D341Med (cell line): ENCODE measurements at places on chromosomes 2 and 18.

DNA sequence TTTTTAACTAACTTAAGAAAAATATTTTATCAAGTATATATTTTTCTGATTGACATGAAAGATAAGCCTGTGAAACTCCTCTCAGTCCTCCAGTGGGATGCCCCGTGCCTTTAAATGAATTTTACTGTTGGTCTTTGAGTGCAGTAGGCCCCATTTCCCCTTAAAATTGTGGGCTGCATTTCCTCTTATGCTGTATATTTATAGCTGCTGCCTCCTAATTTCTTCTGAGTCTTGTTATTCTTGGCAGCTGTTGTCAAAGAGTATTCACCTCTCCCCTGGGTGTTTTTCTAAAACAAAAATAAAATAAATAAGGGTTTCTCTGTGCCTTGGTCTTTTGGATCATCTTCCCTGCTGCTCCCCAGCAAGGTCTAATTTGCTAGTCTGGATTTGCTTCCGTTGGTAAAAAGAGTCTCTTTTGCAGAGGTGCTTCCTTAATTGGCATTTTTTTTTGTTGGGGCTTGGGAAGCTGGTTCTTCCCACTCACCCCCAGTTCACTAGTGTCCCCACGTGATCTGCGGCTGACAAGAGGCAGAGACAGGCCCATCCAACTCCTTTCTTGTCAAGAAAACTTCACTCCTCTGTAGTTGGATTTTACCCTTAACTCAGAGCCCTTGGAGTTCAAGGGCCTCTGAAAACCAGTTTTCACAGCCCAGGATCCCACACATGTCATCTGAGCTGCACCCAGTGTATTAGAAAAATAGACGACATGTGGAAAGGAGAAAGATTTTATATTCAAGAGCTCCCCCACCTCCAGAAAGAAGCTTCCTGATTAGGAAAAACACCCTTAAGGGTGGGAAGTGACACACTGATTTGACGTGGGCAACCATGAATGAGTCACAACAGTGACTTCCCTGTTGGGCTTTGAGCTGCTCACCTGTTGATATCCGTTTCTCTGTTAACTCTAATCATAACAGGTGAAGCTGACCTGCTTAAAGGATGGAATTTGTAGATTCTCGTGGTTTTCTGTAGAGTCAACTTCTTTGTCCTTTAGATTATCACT, 431.5 kb downstream of the DCDC2C start:
- no peak for DNase-seq

DNA sequence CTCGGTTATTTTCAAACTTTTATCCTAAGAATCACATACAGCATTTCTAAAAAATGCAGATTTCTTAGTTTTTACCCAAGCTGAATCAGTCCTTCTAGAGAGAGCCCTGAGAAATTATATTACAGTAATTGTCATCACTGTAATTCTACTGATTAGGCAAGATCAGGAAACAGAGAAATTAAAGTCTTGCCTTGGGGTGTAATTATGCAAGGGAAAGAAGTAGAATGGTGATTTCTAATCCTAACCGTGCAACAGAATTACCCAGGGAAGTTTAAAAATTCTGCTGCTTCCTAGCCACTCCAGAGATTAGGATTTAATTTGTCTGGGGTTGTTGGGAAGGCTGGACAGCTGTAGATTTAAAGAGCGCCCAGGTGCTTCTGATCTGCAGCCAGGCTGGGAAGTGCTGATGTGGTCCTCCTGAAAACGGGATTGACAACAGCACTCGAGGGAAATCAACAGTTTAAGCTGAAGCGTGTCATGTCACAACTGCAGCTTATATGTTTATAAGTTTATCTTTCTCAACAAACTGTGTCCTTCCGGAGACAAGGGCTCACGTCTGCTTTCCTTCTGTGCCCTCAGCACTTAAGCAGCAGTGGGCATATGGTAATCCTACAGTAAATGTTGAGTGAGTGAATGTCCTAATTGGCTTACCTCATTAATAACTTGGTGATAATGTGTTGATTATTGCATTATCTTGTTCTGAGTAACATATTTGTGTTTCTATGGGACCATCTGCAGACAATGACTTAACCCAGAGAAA, 671.9 kb upstream of the SOX11 start:
- peak; percentile 56 for DNase-seq

DNA sequence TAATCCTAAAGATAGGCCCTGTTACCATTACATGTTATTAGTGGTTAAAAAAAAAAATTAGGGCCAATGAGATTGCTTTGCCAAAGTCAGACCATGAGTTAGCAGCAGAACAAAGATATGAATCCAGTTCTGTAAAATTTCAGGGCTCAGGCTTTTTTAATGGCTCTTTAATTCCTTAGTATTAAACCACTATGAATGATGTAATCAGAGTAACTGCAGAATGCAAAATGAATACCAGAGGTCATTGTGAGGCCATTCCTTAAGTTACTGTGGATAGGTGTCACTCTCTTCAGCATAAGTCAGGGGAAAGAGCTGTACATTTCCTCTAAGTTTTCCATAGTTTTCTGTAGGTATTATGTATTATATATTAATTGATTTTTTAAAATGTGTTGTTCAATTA, 42.2 kb upstream of the TBR1 start:
- no peak for DNase-seq

DNA sequence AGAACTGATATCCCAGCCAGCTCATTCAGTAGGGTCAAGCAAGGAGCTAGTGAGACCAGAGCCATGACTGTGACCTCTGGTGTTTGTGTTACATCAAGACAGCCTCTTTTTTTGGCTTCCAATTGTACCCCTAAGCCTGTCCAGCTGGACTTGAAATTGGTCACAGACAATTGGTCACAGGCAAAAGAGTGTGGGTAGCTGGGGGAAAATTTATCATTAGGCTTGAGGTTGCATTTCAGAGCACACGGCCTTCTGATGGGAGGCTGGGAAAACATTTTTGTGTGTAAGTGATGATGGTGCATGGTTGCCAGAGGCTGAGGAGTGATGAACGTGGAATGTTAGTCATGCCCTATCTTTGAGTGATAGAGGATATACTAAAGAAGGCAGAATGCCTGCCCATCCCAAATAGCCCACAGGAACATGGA, 285.1 kb upstream of the SLC14A2 start:
- DNase-seq, result no peak

- no peak for DNase-seq
These were observed 482.0 kb downstream of the SATB2 start for GRCh38 chr2:198975779-198976178.

DNA sequence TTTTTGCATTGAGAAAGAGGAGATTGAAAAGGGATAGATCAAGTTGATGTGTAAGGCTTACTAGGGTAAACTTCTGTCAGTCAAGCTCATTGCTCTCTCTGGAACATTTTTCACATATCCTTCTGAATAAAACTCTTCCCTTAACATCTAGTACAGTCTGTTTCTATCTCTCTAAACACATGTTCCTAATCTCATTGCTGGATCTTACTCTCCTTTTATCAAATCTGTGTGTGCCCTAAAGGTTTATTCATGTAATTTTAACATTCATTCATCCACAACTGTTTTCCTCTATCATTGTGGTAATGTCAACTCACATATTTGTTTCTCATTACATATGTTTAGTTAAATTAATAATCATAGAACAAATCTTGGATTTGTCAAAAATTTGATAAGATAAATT, 277.9 kb upstream of the GULP1 start:
- DNase-seq, result no peak

DNA sequence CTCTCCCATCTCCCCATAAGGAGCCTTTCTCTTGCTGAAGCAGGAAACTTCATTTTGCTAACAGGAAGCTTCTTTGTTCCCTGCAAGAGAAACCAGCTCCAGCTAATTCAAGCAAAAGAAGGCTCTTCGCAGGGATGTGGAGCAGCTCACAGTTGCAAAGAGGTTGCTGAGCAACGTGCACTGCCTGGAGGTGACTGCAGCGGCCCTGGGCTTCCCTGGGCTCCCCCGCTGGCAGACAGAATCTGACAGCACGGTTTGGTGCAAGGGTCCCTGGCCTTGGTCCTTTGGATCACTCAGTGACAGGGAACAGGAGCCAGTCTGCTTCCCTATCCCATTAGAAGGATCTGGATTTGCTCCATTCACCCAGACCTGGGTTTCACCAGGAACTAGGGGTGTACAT, 25.8 kb downstream of the GPR55 start:
- no peak for DNase-seq

GRCh38 chr2:241541564-241542277, 16.8 kb upstream of the BOK start:
- no peak for DNase-seq

GRCh38 chr2:7510353-7510752, 593.1 kb downstream of the RNF144A start:
- no peak for DNase-seq

DNA sequence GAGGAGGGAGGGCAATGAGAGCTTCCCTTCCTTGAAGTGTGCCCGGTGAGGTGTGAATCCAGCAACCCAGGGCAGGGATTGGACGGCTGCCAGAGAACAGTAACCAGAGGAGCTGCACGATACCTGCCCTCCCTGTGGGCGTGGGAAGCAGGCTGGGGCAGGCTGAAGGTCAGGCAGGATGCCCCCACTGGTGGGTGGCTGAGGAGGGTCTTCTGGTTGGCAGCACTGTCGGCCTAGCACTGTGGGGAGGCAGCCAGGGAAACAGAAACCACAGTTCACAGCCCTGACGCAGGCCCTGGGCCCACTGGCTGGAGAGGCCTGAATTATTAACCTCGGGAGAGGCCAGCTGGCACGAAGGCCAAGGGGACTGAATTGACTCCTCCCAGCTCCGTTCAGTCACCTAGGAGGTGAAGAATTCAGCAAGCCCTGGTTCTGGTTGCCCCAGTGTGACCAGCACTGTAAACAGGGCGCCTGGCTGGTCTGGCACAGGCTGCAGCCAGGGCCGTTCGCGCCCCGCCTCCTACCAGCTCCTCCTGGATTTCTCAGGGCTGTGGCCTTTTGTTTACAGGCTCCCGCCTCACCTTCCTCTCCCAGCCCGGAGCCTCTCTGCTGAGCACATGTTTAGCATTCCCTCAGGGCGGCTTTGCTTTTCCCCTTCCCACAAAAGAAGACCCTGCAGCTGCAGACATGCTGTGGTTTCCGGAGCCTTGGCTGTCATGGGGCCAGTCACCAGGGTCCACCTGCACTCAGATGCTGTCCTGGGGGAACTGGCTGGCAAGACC, 97.8 kb downstream of the B3GNT2 start:
- DNase-seq, result no peak

DNA sequence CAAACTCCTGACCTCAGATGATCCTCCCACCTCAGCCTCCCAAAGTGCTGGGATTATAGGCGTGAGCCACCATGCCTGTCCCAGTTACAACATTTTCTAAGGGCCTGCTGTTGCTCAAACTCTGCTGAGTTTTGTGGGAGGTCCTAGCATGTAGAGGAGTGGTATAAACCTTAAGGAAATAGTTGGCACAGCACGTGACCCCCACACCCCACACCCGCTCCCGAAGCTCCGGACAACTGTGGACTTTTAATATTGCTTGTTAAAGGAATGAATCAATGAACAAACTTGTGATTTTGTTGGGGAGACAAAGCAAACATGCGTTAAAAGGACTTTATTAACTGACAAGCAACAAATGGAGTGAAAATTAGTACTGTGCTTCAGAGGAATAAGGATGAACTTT, 137.8 kb upstream of the GATA6 start:
- no peak for DNase-seq

GRCh38 chr2:216546241-216546640, 47.6 kb downstream of the RPL37A start:
- DNase-seq, result no peak

- no peak for DNase-seq
These were observed 324.6 kb downstream of the CCDC178 start for GRCh38 chr18:33115917-33116316.
